ENCODE measurements at places on chromosomes 16 and 17.
A peak's percentile ranks its signal among the peaks of the same experiment; 100 is the strongest.

DNA sequence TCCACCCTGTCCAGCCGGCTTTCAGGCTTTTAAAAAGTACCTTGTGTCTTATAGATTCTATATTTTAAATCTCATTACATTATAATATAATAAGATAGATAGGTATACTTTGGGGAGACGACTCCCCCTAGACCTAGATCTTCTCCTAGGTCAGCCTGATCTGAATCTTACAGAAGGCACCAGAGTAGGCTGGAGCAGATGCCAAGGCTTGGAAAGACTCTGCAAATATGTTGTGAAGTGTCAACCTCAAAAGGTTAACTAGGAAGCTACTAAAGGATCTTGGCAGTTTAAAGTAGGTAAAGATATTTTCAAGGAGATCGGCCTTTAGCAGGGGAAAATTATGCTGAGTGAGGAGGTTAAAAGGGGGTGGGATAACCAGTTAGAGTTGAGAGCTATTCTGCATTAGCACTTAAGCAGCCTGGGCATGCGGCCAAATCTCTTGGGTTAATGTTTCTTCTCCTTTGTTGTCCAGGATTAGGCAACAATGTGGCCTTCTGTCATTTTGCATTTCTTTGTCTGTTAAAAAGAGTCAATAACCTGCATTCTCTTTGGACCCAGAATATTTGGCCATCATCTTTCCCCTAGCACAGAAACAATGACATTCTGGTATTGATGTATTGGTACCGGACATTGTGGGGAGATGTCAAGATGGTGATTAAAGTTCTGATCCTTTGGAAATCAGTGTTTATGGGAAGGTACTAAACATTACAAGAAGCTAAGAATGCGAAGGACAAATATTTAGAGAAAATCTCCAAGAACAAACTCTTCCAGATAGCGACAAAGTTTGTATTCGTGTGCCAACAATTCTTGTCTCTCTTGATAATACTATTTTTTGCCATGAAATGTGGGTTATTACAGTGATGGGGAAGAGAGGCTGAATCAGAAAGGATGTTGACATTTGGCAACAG, 51.2 kb upstream of the DHX40 start:
- no peak for DNase-seq

DNA sequence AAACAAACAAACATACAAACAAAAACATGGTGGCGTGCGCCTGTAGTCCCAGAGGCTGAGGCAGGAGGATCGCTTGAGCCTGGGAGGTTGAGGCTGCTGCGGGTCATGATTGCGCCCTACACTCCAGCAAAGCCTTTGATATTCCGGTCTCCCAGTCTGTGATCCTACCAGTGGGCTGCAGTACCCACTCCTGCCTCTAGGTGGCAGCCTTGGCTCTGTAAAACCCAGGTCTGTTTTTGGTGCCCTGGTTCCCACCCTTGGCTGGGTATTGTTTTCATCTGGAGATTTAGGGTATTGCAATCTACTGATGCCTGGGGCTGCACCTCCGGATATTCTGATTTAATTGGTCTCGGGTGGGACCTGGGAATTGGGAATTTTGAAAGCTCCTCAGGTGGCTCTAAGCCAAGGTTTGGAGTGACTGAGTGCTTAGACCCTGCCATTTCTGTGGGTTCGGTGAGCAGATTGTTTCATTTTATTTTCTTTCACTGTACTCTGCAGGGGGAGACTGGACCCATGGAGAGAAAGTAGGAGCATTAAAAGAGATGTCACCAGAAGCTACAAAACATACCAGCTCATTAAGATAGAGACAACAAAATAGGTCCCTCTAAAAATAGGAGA, 40.5 kb downstream of the MYH3 start:
- peak; percentile 93 for DNase-seq

GRCh38 chr16:83973581-83974385, 5.7 kb downstream of the NECAB2 start:
- DNase-seq, result no peak

GRCh38 chr16:53642094-53642493, 61.6 kb downstream of the RPGRIP1L start:
- no peak for DNase-seq

GRCh38 chr17:32007463-32008298, 498 bp downstream of the LRRC37B start:
- DNase-seq, result peak; percentile 32

GRCh38 chr16:4246777-4247459, 5.0 kb upstream of the SRL start:
- no peak for DNase-seq

GRCh38 chr16:82187829-82188228, 17.8 kb upstream of the MPHOSPH6 start:
- DNase-seq, result no peak

GRCh38 chr17:81914103-81914850, 3.1 kb upstream of the PCYT2 start:
- no peak for DNase-seq

- no peak for DNase-seq
Observed at GRCh38 chr17:59766491-59766890, 59.0 kb downstream of the VMP1 start.

GRCh38 chr16:23934610-23935236, 98.9 kb downstream of the PRKCB start:
- DNase-seq, result no peak

DNA sequence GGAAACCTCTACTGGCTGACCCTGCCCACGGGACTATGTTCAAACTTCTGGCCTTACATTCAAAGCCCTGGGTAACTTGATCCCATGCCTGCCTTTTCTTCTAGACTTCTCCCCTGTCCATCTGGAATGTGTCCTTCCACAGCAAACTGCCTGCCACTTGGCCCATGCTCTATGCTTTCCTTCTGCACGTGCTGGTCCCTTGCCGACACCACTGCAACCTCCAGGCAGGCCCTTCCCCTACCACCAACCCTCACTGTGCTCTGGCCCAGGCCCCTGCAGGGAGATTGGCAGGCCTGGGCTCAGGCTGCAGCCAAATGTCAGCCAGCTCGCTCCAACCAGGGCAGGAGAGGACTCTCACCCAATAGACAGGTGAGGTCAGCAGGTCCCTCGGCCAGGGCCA, 11.0 kb downstream of the HSD11B2 start:
- no peak for DNase-seq

- no peak for DNase-seq
Observed at GRCh38 chr16:72945611-72946010, 102.3 kb downstream of the ZFHX3 start.

DNA sequence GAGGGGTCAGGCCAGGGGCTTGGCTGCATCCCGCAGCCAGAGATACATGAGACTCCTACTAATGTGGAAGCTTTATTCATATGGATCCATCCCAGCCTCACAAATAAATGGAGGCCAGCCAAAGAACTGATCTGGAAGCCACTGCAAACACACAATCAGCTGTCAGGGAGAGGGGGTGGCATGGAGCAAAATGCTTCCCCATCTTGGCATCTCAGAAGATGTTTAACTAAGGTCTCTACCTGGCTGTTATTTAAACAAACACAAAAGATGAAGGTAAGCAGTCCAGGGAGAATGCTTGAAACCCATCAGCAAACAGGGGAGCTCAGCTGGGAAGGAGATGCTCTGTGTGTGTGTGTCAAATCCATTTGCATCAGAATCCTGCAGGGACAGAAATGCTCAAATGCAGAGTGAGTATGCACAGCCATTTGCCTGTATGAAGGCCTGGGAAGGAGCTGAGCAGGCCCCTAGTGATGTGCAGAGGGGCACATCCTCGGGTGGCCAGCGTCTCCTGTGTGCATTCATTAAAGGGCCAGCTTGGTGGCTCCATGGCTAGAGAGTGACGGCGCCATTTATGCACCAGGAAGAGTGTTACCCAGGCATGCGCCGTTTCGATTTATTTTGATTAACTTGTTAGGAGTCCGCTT, 34.2 kb upstream of the IRX3 start:
- DNase-seq, result no peak

DNA sequence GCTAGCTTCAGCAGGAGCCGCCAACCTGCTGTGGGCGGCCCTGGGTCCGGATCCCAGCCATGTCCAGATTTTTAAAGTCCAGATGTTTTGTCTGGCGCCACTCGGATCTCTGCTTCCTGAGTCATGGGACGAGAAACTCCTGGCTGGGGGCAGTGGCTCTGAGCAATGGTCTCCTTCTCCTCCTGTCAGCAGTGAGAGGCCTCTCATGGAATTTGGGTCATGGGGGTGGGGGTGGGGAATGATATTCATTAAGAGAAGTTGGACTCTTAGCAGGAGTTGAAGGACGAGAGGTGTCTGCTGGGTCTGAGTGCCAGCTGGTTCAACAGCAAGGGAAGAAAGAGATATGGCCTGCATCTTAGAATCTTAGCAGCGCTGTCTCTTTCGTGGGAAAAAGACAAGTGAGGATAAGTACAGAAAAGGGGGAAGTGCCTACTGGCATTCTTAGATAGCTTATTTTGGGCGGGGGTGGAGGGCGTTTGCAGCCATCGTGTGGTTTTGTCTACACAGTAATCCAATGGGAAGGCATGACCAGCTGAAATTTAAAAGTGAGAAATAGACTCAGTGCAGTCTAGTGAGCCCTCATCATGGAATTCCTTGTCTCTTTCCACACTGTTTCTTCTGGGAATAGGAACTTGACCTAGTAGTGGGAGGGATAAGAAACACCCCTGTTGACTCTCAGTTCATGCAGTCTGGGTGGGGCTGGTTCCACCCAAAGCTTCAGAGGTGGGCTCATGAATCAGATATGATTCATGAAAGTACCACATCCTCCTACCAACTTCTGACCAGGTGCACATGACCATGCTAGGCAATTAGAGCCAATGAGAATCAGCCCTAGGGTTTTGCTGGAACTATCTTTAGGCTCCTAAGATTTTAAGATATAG, 80.5 kb downstream of the MYH13 start:
- DNase-seq, result no peak

DNA sequence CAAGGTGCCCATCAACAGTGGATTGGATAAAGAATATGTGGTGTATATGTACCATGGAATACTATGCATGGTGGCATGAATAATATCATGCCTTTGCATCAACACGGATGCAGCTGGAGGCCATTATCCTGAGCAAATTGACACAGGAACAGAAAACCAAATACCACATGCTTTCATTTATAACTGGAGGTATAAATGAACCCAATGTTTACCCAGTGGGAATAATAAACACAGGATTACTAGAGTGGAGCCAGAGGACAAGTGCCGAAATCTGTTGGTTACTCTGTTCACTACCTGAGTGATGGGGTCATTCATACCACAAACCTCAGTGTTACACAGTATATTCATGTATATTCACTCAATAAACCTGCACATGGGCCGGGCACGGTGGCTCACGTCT, 125.2 kb downstream of the CDH11 start:
- no peak for DNase-seq

DNA sequence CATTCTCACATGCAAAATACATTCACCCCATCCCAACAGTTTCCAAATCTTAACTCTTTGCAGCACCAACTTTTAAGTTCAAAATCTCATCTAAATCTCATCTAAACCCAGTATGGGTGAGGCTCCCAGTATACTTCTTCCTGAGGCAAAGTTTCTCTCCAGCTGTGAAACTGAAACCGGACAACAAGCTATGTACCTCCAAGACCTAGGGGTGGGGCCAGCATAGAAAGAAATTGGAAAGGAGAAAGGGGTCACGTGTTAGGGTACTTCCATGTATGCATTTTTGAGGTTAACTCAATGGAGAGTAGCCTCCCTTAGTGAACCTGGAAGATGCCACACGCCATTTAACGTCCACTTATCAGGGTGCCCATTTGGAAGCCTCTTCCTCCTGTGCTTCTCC, 23.9 kb upstream of the LRRC75A start:
- no peak for DNase-seq

- DNase-seq, result no peak
Observed at GRCh38 chr17:37816950-37817349, 72.1 kb upstream of the HNF1B start.

- no peak for DNase-seq
Observed at GRCh38 chr17:56165072-56165641, 11.9 kb downstream of the ANKFN1 start.

DNA sequence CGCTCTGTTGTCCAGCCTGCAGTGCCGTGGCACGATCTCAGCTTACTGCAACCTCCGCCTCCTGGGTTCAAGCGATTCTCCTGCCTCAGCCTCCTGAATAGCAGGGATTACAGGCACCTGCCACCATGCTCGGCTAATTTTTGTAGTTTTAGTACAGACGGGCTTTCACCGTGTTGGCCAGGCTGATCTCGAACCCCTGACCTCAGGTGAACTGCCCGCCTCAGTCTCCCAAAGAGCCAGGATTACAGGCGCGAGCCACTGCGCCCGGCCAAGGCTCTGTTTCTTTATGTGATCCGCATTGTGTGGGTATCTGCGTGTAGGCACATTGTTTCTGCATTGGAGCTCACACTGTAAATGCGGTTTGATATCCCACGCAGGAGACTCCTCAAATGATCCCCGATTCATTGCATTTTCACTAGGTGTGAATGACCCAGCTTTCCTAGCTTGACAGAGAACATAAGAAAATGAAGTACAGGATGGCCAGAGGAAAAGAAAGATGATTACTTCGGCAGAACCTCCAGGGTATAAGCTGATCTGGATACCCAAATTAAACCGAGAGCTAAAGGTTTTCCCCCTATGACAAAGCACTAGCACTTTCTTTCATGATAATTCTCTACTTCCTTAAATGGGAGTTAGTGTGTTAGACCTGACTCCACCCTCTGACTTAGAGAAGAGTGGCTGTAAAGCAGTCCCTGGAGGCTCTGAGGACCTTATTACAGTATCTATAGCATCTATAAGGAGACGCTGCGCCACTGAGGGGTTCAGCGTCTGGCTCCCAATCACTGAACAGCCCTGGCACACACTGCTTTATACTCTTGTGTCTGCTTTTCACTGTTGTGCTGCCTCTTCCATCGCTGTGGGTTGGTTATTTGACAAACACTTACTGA, 17.3 kb downstream of the COTL1 start:
- DNase-seq, result no peak

DNA sequence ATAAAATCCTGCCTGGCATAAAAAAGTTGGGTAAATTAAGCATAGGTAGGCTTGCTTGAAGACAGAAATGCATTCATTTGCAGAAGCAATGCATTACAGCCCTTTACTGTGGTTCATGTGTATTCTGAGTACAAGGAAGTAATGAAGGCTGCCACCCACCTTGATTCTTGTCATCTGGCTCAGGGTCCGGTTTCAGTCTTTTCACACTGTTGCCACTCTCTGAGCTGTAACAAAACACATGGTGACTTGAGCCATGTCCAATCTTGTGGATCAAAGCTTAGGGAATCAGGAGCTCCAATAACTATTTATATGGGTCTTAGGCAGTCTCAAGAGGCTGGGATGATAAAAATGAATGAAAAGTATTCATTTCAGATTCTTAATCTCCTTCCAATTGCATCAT, 22.0 kb downstream of the PSME3IP1 start:
- no peak for DNase-seq

Data from endothelial cell (in vitro differentiated cells).